NCI-H187 (cell line): ENCODE measurements at places on chromosomes 13 and 19.

DNA sequence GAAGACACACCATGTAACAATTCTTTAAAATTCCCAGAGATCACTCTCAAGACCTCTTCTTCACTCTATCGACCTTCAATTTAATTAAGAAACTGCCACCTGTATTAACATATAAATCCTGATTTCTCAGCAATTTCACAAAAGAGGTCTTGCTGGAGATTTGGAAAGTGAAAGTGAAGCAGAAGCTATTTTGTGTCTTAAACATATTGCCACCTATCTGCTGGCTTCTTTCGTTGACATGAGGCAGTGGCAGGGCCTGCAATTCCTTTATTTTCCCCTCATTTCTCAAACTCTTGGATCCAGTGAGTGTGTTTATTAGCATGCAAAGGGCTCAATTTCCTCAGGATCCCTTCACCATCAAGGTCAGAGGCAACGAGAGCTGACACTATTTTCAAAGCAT lies 780.2 kb upstream of the SLITRK1 start:
- no peak for DNase-seq

DNA sequence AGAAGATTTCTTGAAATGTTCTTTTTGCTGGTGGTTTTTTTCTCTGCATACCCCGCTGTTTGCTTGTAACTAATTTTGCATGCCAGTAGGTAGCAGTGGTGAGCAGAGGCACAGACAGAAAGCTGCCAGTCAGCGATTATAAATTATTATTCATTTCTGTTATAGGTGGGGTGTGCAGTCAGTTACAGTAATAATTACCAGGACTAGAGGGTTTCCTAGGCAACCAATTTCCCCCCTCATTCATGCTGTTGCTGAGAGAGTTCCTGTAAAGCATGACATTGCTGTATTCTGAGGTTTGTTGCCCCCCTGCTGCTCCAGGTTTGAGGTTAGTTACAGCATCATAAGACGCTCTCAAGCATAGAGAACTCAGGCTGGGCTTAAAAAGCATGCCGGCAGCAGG lies 104.5 kb downstream of the URI1 start:
- no peak for DNase-seq

GRCh38 chr13:106588367-106588766 lies 20.4 kb upstream of the ARGLU1 start:
- DNase-seq: no peak

DNA sequence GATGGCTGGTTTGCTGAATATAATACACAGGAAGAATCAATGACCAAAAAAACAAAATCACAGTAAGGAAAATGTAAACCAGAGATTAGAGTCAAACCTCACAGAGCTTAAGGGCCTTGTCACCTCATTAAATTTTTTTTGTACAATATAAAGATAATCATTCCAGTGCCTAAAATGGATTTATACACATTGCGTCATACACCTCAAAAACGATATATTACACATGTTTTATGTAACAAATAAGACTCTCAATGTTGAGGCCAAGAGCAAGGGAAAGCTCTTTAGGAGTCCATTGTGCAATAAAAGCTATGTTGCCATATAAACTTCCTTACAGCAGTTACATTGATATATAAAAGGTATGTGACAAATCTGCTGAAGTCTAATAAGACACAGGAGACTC lies 856.7 kb upstream of the SLITRK1 start:
- no peak for DNase-seq

GRCh38 chr13:76813000-76813691 lies 73.1 kb downstream of the KCTD12 start:
- no peak for DNase-seq

DNA sequence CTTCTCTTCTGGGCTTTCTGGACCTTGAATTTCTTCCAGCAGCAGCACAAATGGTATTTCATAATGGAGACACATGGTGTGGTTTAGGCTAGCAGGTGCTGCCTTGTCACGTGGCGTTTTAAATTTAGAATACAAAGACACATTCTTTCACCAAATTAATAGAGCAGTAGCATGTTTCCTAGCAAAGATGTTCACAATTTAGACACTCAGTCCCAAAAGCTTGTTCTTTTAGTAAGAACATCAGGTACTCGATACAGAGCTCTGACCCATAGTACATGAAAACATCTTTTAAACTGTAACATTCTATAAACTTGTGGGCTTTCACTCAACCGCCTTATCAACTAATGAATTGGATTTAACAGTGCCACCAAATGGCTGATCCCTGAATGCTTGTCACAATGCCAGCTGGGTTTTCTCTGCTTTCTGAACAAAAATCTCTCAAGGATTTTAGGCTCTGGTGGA lies 290.1 kb downstream of the DCLK1 start:
- no peak for DNase-seq

GRCh38 chr19:40907968-40908735 lies 26.1 kb upstream of the CYP2A7 start:
- DNase-seq: no peak

DNA sequence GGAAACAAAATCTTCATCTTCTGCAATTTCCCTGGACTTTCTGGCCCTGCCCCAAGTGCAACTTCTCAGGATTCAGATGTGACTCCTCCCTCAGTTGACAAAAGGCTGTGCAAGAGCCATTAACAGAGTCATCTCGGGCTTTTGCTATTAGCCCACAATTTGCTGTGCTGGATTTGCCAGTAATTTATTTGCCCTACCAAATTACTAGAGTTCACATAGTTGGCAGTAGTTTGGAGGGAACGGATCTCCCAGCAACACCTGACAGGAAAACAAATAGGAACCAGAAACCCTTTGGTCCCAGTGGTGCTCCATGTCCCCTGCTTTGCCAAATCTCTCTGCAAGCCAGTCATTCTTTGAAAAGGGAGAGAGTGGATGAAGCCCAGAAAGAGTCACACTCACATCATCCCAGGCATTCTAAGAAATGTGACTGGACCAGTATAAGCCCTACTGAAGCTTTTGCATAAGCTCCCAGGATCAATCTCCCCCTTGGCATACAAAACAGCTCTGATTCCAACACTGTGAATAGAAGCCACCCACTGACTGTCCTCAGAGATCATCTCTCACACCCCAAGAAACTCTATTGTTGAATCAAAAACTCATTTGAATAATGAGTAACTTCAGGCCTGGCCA lies 350.1 kb upstream of the NBEA start:
- DNase-seq: no peak

GRCh38 chr13:25247360-25247759 lies 39.9 kb downstream of the MTMR6 start:
- no peak for DNase-seq

GRCh38 chr13:48167866-48168265 lies 65.1 kb upstream of the ITM2B start:
- DNase-seq: no peak

- DNase-seq: no peak
Observed at GRCh38 chr19:677201-677600, 1.0 kb downstream of the FSTL3 start.

GRCh38 chr19:30361107-30361447 lies 11.1 kb upstream of the ZNF536 start:
- DNase-seq: no peak

DNA sequence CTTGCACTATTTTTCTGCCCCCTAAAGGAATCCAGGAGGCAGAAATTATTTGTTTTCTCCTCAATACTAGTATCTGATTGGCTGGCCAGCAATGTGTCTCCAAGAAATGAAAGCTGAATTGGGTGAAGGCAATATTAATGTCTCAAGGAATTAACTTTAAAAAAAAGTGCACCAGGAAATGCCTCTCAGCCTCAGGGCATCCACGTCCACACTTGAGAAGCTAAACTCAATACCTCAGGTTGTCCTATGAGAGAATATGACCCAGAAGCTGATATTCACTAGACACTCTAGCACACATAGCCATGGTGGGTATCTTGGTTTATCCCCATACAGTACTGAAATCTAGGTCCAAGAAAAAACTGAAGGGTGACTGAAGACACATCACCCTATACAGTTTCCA lies 2.1 kb downstream of the ZNF91 start:
- no peak for DNase-seq

GRCh38 chr19:1259206-1259875 lies 9.8 kb upstream of the CIRBP start:
- no peak for DNase-seq

- DNase-seq: no peak
Observed at GRCh38 chr13:40588101-40588500, 78.3 kb downstream of the FOXO1 start.

- DNase-seq: no peak
Observed at GRCh38 chr19:9981406-9982260, 28.7 kb downstream of the COL5A3 start.

- peak; percentile 77 for DNase-seq
Observed at GRCh38 chr13:109764470-109765291, 21.7 kb downstream of the IRS2 start.

GRCh38 chr19:10402441-10403038 lies 802 bp downstream of the CDC37 start:
- no peak for DNase-seq

DNA sequence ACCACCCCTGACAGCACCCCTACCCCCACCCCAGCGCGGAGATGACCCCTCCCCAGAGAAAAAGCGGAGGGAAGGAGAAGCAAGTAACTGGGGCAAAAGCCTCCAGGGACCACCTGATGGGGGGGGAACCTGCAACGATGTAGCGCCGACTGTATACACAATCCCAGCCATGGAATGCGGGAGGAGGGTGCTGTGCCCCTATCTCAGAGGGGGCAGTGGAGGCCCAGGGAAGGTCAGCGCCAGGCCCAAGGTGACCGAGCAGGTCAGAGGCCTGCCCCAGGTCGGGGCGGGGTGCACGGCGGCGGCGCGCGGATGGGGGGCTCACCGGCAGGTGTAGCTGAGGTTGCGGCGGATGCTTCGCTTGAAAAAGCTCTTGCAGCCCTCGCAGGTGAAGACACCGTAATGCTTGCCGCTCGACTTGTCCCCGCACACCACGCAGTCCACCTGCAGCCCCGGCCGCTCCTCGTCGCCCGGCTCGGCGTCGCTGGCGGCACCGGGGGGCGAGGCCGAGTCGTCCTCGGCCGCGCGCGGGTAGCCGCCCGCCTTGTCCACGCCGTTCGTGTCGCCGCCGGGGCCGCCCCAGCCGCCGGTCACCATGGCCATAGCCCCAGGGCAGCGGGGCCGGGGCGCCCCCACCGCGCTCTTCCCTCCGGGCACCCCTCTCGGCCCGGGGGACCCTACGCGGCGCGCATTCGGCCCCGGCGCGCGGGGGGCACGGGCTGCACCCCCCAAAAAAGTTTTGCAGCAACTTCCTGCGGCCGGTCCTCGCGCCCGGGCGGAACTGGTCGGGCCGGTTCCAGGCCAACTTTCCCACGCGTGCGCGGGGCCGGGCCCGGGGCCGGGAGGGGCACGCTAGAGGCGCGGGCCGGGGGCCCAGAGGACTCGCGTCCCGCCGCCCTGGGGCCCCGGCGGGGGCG lies 843 bp downstream of the NR2F6 start:
- DNase-seq: no peak

DNA sequence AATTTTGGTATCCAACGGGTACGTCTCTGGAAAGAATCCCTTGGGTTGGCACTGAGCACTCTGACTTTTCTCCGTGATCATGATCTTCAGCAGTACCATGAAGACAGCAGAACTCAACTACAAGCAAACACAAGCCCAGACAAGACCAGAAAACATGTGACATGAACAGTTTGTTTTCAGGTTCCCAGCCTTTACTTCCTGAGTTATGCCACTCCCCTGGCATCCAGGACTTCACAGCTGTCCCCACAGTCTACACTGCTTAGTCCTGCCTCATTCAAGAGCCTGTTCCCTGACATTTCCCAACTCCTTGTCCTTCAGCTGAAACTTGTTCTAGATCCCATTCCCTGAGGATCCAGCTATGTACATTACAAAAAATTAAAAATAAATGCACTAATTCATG lies 4.9 kb upstream of the N4BP2L1 start:
- DNase-seq: no peak

DNA sequence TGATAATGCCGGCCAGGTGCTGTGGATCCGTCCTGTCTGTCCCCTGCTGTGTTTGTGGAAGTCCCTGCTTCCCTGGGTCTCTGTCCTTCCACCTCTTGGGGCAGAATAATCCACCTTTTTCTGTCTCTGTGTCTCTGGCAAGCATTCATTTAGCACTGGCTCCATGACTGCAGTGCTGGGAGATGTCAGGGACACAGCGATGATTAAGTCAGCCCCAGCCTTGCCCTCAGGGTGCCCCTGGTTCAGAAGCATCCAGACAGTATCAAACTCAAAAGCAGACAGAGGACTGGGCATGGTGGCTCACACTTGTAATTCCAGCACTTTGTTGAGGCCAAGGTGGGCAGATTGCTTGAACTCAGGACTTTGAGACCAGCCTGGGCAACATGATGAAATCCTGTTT lies 1.5 kb downstream of the HIPK4 start:
- DNase-seq: no peak

GRCh38 chr19:10603084-10603872 lies 16.2 kb upstream of the AP1M2 start:
- no peak for DNase-seq

GRCh38 chr13:20715330-20715712 lies 11.8 kb downstream of the IL17D start:
- DNase-seq: no peak

GRCh38 chr19:19053508-19054314 lies 10.1 kb upstream of the SLC25A42 start:
- DNase-seq: no peak

- DNase-seq: no peak
Observed at GRCh38 chr19:55638864-55639359, 1.9 kb upstream of the ZNF580 start.

GRCh38 chr19:30878495-30878894 lies 470.7 kb downstream of the TSHZ3 start:
- DNase-seq: no peak

GRCh38 chr19:40611096-40611495 lies 9.9 kb downstream of the LTBP4 start:
- no peak for DNase-seq

DNA sequence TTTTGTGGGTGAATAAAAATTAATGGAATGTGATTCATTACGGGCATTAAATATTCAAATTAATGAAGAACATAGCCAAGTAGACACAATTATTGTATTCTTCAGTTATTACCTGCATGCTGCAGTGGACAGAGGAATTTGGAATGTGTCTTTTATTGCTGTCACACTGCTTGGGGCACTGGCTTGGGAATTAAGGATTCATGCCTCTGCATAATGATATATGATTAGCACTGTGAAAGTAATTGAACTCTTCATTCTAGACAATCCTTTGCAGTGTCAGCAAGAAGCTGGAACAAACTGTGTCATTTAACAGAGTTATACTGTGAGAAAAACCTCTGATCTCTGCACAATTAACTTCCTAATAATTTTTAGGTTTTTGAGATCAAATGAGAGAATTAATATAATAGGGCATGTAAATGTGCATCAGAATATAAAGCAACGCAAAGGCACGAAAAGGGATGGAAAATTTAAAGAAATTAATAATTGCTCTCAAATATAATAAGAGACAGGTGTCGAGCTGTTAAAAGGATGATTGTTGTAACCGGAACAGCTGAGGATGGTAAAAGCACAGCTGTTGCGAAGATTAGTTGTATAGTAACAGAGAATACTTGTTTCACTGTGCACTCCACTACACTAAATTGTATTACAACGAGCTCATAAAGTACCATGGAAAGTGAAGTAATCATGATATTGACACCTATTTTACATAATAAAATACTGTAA lies 235.1 kb upstream of the MIR17HG start:
- no peak for DNase-seq

DNA sequence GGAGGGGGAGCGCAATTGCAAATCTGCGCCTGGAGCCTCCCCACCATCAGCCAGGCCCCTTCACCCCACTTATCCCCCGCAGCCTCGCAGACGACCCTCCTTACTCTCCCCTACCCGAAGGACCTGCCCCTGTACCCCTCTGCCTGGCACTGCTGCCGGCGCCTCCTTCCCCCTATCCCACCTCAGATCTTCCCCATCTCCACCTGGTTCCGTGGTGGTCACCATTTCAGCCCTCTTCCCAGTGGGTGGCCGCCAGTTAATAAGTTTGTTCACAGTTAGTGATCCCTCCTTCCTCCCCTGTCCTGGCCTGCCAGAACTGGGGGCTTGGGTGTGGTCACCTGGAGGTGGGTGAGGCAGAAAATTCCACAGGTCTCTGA lies 397 bp downstream of the SLC44A2 start:
- DNase-seq: no peak
